Stimulated activated CD8-positive, alpha-beta memory T cell treated with anti-CD3 and anti-CD28 coated beads, Interleukin-4, amount 100 ng/mL, for 4 hours (primary cell): ENCODE measurements at places on chromosomes 5 and 9.

GRCh38 chr5:66958980-66959641, 237.5 kb downstream of the CD180 start:
- no peak for DNase-seq

DNA sequence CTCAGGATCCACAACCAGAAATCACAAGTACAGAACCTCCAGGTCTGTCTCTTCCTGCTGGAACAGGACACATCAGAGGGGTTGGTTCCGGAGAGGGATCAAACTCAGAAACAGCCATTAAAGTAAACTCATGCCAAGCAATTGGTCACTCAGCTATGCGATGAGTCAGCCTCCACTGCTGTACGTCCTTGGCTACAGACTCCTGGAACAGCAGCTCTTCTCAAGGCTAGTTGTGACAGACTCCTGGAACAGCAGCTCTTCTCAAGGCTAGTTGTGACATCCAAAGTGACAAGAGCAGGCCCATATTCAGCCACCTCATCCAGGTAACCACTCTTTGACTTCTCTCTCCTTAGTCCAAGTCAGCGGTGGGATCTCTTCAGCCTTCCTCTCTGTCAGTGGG, at the start of gene SPINK13:
TSS of gene SPINK13 (plus strand) at position 229 of the 400 bp plus-strand sequence. CDS start 1,279 bp downstream, outside the sequence.
- no peak for DNase-seq

- DNase-seq: no peak
Observed at GRCh38 chr9:128627906-128628305, 28.7 kb downstream of the DYNC2I2 start.

GRCh38 chr5:134124289-134125038, 10.0 kb downstream of the TCF7 start:
- no peak for DNase-seq

- DNase-seq: no peak
Observed at GRCh38 chr5:159043590-159043989, 56.1 kb downstream of the EBF1 start.

- no peak for DNase-seq
Observed at GRCh38 chr5:31682851-31683250, 43.9 kb downstream of the PDZD2 start.

GRCh38 chr9:69018737-69019136, 4.8 kb upstream of the PRKACG start:
- DNase-seq: no peak

DNA sequence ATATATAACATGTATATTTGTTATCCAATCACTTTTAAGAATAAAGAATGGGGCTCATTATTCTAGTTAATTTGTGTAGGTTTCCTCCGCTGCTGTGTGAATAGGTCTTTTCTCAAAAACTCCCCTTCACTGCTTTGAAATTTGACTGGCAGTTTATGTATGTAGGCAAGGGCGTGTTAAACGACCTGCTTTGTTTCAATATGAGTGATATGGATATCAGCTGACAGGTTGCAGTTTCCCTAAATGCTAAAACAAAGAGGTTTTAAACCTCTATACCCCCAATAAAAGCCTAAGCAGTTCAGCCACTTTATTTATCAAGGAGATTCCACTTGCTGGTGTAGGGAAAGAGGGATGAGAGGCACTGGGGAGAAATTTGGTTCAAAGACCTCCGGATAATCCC, 159.6 kb downstream of the TMEM167A start:
- DNase-seq: no peak

- DNase-seq: no peak
Observed at GRCh38 chr5:172926008-172926523, 33.2 kb upstream of the RPL26L1 start.

- no peak for DNase-seq
Observed at GRCh38 chr9:18385696-18386490, 88.1 kb upstream of the ADAMTSL1 start.

DNA sequence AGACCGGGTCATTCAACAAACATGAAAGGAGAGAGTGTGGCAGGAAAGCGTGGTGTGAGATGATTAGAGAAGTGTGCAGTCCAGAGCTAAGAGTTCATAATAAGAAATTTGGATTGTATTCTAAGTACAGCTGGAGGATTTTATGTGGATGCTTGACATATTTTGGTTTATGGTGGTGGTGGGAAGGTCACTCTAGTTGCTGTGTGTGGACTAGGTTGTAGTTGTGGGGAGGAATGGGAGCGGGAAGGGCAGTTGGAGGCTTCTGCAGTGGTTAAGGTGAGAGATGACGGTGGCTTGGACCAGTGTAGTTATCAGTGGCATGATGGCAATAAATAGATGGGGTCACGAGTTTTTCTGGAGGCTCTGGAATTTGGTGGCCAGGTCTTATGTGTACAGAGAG, 45.7 kb upstream of the GPR151 start:
- DNase-seq: no peak

- DNase-seq: no peak
Observed at GRCh38 chr5:61966997-61967396, 339.0 kb upstream of the KIF2A start.

DNA sequence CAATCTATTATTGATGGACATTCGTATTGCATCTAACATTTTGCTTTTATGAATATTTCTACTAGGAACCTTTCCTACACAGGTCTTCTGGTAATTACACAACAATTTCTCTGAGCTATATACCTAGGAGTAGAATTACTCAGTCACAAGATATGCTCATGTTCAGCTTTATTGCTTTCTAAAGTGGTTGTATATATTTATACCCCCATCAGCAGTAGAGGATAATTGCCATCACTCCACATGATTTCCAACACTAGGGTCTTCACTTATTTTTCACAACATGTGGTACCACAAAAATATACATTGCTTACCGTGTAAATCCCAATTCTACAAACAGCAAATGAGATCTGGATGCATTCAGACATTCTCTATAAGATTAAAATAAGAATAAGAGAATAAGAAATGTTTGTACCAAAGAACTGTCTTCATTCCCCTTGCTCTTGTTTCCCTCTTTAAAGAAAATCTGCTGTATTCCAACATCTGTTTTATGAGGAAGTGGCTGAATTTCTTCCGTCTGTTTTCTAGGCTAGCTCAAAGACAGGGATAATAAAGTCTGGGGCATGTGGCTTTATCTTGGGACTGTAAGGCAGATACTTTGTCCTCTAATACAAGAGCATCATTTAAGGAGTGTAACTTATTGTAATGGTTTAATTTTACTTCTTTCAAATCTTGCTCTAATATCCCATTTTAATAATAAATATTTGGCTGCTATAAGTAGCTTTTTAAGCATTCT, 28.2 kb downstream of the ARL15 start:
- no peak for DNase-seq

DNA sequence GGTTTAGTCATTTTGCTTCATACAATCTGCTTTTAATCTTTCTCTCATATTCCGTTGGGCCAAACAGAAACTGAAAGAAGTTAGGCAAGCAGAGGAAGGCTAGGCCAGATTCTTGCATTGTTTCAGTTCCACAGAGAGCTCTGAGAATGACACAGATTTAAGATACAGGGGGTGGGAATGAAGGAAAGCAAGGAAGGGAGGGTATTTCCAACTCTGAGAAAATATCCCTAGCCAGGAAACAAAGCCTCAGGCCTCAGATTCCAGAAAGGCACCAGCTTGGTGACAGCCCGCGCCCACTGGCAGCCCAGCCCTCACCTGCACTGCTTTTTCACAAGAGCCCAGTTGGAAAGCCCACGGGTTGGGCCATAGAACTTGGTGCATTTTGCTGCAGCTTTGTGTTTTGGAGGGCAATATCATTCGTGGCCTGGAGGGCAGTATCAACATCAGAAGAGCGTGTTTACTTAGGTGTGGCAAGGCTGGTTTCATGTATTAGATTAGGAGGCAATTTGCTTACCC, 63.5 kb downstream of the ENC1 start:
- DNase-seq: no peak

DNA sequence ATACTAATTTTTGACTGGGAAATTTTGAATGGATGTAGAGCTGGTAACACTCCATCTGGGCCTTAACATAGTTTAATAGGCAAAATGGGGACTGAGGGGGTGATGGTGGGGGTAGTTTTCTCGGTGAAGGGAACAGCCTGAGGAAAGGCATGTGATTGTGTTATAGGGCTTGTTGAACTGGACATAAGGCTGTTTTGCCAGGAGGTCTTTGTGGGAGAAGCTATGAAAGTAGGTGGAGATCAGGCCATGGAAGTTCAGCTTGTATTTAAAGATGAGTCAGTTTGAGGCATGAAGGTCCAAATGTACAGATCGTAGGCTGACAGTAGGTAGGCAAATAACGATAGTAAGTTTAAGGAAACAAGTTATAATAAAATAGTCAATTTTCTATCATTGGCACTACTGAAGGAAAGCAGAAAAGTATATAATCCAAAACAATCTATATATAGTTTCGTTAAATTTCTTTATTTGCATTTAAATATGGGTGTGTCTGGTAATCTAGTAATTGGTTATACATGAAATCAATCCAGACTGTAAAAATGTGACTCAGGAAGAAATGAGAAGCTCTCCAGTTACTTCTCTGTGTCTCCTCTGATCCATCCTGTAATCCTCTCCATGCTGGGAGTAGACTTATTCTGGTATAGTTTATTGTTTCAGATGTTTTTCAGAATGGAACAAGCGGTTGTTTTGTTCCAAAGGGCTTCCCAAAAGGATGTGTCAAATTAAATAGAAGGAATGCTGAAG, 2.8 kb downstream of the CSNK1G3 start:
- DNase-seq: no peak

- DNase-seq: no peak
Observed at GRCh38 chr9:86488794-86489193, 134.6 kb upstream of the TUT7 start.

- DNase-seq: no peak
Observed at GRCh38 chr5:81639556-81639955, 111.3 kb downstream of the SSBP2 start.

- DNase-seq: no peak
Observed at GRCh38 chr5:149289301-149289700, 17.6 kb downstream of the AFAP1L1 start.

GRCh38 chr5:108168915-108169314, 213.0 kb downstream of the FBXL17 start:
- DNase-seq: no peak

DNA sequence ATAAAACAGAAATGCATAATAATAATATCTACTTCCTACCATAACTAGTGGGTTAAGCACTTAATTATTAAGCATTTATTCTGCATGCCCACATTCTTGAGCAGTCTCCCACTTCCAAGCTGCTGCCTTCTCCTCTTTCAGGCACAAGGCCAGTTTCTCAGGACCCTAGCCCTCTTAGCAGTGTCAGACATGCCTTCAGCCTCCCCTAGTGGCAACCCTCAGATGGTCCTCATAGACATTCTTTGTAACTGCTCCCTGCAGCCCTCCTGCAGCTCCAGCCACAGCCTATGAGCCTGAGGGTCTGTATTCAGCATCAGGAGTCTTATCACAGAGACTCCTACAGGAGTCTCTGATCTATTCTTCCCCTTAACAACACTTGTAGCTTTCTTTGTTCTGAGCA, 3.9 kb downstream of the IL9 start:
- no peak for DNase-seq
